Activated T-cell treated with anti-CD3 and anti-CD28 coated beads for 48 hours (primary cell): ENCODE measurements at places on chromosomes 16 and 17.

DNA sequence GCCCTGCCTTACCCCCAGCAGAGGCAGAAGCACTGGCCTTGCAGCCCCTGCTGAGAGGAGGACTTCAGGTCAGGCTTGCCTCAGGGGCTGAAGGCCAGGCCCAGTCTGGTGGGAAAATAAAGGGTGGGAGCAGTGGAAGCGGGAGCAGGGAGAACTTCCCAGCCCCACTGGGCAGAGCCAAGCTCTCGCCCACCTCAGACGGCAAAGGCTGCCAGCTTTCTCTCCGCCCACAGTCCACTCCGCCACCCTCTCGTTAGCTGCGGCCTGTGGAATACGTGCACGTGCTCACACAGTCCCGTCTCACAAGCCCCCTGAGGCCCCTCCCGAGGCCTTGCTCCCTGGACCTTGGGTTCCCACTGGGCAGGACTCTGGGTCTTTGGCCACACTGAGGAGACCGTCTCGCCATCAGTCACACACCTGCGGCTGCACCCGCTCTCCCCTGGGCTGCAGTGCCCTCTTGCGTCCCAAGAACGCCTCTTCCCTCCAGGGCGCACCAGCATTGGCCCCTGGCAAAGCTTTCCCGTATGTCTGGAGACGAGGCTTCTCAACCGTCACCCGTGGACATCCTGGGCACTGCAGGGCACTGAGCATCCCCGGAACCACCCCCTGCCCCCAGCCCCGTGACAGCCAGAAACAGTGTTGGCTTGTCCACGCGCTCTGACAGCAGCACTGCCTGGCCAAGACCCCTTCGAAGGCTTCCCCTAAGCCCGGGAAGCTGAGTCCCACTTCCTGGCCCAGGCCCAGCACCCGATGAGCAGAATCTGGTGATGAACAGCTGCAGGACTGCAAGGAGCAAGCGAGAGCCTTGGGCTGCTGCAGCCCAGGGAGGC is 8.3 kb downstream of the MRPL28 start:
- DNase-seq: peak; percentile 73

DNA sequence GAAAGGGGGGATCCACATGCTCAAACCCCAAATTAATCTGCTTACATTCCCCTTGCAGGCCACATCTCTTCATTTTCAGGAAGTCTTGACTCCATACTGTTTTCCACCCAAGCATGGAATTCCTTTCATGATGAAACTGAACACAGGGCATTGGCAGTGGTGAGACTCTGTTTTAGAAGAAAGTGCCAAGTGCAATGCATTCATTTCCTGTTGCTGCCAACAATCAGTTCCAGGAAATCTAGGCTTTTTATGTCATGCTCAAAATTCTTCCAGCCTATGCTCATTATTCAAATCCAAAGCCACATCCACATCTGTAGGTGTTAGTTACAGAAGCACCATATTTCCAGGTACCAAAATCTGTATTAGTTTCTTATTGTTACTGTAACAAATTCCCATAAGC is 4.1 kb downstream of the CCL2 start:
- no peak for DNase-seq

DNA sequence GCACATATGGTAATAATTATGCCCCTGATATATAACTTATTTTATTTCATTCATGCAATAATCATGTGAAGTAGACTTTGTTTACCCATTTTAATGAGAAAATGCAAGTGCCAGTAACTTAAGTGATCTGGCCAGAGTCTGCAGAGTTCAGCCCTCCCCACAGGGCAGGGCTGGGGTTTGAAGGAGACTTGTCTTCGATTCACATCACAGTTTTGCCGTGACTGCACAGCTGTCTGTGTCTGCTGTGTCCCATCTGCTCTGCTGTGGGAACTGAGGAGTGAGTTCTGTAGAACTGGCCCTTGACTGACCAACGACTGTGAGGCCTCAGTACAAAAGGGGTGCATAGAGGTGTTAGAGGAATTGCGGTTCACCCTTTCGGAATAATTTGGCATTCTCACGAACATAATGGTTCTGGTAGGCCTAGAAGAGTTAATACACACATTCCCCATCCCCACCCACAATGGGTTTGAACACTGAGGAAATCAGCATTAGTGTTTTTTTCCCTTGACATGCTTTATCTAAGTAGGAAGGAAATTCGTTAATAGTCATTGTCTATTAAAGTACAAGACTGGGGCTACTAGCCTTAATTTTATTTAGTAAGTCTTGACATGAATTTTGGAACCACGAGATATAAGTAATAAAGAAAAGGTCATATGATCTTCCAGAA is 113.6 kb upstream of the MON1B start:
- DNase-seq: no peak

GRCh38 chr16:84754353-84754856 is 54.6 kb downstream of the USP10 start:
- peak; percentile 39 for DNase-seq

DNA sequence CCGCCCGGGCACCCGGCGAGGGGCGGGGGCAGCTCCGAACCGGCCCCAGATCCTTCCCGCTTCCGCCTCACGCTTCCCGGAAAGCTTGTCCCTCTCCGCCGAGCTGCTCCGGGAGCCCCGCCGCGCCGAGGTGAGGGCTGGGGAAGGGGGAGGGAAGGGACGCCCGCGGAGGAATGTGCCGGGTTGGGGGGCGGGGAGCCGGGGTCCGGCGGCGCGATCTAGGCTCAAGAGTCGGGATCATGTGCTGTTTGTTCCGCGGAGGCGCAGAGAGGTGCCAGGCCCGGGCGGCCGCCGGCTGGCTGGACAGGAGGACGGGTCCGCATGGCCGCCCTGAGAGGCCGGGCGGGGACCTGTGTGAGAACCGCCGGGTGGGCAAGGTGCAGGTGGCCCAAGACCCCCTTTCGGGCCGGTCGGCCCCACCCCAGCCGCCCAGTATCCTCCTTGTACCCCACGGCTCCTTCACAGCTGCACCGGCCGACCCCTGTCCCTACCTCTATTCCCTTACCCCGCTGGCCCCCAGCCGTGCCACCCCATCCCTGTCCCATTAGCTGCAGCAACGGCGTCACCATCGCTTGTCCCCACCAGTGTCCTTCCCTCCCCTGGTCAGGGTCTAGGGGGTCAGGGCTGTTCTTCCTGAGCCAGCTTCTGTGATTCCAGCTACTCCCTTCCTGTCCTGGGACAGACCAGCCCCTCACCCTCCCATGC is 429 bp downstream of the KIF1C start:
- DNase-seq: no peak

DNA sequence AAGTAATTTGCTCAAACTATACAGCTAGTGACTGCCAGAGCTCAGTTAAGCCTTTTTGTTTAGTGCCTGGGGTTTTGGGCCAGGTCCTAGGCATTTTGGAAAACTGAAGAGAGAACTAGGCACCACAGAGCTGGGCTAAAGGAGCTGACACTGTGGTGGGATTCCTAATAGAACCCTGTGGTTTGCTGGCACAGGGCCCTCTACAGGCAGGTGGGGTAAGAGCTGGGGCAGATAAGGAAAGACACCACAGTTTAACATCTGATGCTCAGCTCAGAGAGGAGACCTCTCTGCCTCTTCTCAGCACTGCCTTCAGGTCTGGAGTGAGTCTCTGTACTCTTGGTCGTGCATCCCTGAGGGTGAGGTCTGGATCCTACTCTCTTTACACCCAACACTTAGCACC is 121.2 kb downstream of the SNX11 start:
- DNase-seq: no peak

- DNase-seq: no peak
These were observed 24.3 kb downstream of the PLA2G10 start for GRCh38 chr16:14669776-14670175.

GRCh38 chr17:77440560-77440981 is 299.8 kb downstream of the SEC14L1 start:
- no peak for DNase-seq

GRCh38 chr17:1546292-1546922 is 16.2 kb downstream of the PITPNA start:
- DNase-seq: no peak

- no peak for DNase-seq
These were observed 9.0 kb upstream of the MRPS23 start for GRCh38 chr17:57858838-57859237.

DNA sequence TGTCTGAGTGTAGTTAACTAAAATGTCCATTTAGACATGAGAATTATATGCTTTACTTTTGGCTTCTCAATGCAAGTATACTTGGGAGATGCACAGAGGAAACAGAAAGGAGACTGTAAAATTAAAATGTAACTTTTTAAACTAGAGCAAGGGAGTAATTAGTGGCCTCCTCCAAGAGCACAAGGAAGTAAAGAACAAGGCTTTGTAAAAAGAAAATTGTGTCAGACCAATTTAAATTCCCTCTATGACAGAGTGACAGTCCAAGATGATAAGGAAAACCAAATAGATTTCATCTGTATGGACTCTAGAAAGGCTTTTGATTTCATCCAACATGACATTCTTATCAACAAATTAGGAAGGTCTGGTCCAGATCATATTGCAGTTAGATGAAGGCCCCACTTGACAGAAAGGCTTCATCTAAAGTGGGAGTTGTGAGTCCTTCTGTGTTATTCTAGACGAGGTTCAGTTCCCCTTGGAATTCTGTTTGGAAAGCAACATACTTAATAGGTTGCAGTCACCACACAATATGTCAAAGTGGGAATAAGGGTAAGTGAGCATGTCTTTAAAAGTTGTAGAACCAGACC is 6.5 kb upstream of the CAPNS2 start:
- DNase-seq: no peak

DNA sequence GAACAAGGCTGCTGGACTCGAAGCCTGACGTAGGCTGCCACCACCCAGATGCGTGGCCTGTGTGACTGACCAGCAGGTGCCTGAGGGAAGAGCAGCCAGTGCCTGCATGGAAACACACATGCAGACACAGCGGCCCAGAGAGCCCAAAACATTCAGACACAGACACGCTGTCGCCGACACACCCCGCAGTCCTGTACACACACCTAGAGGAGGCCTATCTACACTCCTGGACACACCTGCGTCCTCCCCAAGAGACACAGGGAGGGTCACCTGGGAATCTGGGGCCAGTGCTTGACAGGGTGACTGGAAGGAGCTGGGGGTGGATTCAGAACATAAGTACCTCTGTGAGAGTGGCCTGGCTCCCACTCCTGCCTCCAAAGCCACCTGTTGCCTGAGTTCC is 6.1 kb upstream of the TSPOAP1 start:
- no peak for DNase-seq

- DNase-seq: peak; percentile 12
These were observed 444.0 kb downstream of the XYLT1 start for GRCh38 chr16:17026600-17027242.

DNA sequence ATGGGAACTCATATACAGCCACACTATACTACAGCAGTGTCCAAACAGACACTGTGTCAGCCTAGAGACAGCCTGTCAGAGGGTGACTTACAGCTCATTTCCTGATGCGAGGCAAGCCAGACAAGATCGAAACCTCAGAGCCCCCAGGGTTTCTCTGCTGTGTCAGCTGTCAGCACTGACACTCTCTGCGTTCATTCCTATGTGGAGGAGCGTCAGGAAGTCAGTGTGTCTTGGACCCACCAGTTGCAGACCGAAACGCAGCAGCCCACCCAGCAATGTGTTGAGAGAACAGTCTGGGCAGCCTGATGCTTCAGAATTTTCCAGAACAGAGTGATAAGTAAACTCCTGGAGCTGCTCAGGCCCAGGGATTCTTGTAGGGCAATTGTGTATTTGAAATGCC is 20.6 kb upstream of the MAPT start:
- DNase-seq: no peak

DNA sequence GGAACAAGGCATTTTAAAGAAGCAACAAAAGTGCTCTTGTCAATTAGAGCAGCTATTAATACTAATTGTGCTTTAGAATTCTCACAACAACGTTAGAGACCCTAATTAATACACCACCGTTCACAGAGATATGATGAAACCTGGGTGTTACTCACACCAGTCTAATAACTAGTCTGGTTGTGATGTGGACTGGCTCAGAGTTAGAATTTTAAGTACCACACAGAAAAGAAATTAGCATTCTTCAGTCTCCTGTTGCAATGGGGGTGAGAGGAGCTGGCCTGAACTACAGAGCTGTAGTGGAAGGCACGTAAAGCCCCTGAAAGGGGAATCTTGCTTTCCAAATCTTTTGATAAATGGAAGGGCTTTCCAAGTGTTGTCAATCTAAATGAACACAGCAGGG is 240.8 kb upstream of the TOX3 start:
- DNase-seq: no peak

- no peak for DNase-seq
These were observed 8.7 kb downstream of the USP36 start for GRCh38 chr17:78831688-78832540.

GRCh38 chr17:35750526-35751395 is 2.3 kb downstream of the GAS2L2 start:
- DNase-seq: no peak
